Activated CD4-positive, alpha-beta memory T cell treated with anti-CD3 and anti-CD28 coated beads, Interleukin-2, amount 10 ng/mL, durations not matched to agents 7 days and 5 days (primary cell): ENCODE measurements at places on chromosomes 7 and 10. TPM values are rescaled to one million over a fixed set of nuclear protein-coding genes. Genes with fewer than 3 reads are reported as not detected.

- DNase-seq = no peak
Observed at GRCh38 chr10:12717981-12718707, 283.4 kb downstream of the CCDC3 start.

GRCh38 chr10:23197416-23197861, 5.3 kb downstream of the PTF1A start:
- DNase-seq = no peak

DNA sequence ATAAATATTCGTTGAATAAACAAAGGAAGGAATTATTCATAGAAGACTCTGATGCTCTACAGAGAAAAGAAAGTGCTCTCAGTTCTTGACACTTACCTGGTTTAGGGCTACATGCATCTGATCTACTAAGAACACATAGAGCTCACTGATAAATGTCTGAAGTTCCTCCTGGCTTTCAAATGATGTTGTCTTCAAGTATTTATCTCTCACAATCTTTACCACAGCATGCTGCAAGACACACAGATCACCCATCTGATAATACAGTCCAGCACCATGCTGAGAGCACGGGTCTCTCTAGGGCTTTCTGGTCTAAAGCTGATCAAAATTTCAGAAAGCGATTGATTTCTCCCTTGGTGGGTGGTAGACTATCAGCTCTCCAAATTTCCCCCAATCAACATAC, 44.5 kb upstream of the MRPS16 start:
- DNase-seq = no peak

DNA sequence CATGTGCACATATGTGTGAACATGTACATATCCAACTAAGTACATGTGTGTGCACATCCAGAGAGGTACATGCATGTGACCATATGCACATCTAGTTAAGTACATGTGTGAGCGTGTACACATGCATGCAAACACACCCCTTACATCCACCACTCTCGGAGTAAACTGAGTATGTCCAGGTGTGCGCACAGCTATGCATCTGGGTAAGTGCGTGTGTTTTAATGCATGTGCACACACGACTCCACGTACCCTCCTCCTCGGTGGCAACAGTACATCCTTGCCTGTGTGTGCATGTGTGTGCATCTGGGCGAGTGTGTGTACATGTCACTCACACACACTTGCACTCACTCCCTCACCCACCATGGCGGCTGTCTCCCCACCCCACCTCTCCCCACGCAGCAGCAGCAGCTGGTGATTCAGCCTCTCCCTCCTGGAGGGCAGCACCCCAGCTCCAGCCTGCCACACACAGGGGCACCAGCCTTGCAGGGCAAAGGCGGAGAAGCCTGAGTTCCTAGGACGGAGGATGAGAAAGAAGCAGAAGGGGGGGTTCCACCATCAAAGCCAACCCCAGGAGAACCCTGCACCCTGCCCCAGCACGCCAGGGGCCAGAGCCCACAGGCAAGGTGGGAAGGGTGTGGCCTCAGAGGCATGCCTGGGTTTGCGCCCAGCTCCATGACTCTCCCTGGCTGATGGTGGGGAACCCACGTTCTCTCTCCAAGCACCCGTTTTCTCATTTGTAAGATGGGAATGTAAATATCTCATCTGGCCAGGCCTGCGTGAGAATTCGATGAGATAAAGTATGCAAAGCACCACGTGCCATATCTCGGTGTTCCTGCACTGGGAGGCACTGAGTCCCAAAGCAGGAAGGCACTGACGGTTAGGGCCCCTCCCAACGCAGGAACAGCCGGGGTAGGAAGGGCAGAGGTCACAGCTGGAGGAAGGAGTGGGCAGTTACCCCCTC, 27.7 kb upstream of the DNAAF5 start:
- no peak for DNase-seq

DNA sequence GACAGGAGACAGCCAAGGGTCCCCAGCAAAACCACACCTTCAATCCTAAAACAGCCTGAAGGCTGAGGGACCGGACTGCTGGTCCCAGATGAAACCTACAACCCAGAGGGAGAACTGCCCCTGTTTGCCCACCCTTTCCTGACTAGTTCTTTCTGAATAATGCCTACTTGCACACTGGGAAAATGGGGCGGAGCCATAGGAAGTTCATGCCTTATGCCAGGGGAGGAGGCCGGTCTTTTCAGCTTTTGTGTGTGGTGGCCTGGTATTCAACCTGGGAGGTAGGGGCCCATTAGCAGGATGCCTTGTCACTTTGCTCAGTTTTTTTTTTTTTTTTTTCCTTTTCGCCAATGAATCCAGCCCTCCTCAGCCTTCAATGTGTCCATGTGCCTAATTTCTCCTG, 20.7 kb downstream of the TOMM7 start:
- no peak for DNase-seq

DNA sequence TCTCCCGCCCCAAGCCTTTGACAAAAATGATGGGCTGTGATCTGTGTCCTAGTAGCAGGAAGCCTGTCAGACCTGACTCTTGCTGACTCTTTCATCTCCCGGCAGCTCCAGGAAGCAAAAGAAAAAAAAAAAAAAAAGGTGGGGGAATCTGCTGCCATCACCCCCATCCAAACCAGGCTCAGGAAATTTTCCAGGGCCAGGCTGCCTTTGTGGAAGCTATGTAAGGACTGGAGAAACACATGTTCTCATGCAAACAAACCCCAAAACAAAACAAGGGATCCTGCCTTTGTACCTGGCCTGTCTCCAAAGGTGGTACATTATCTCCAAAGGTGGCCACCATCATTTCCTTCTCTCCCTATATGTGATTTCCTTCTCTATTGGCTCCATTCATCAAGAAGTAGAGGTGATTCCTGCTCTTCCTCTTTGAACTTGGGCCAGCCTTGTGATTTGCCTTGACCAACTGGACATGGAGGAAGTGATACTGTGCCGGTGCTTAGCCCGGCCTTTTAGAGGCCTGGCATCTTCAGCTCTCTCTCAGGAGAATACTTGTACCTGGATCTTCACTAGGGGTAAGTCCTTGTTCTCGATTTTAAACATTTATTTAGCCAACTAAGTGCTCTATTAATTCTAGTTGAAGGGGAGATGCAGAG, 192.2 kb upstream of the SVIL start:
- no peak for DNase-seq

Gene SPOCK2
- 418 TPM for total RNA-seq

DNA sequence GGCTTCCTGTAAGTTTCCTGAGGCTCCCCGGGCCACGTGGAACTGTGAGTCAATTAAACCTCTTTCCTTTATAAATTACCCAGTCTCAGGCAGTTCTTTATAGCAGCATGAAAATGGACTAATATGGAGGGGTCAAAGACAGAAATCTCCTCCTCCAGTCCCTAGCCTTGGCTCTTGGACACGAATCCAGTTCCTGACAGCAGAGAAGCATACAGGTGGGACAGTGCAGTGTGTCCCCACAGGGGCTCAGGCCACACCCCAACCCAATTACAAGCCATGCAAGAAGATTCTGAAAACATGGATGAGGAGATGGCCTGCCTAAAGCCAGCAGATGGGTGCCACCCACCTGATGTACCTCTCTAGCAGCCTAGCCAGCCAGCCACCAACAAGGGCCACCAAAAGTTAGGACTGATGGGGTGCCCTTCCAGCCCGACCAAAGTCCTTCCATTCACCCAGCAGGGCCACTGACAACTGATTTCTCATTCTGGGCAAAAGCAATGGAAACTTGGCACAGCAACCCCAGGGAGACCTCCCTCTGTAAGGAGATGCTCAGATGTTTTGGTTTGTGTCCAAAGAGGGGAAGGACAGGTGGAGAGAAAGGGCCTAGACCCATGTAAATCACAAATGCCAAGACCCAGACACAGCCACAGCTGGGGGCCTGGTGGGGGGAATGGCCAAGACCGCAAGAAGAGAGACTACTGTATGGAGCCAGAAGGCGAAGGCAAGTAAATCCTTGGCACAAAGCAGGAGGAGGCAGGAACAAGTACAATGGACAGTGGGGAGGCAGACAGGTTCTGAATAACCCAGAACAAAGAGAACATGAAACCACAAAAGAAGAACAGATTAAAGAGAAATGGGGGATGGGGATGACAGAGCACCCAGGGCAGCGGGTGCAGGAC, 13.6 kb downstream of the GPRIN2 start:
- no peak for DNase-seq

Gene HMX3
- not detected for total RNA-seq

Gene ZNF804B
- total RNA-seq = not detected

Gene FKBP6
- total RNA-seq = not detected

DNA sequence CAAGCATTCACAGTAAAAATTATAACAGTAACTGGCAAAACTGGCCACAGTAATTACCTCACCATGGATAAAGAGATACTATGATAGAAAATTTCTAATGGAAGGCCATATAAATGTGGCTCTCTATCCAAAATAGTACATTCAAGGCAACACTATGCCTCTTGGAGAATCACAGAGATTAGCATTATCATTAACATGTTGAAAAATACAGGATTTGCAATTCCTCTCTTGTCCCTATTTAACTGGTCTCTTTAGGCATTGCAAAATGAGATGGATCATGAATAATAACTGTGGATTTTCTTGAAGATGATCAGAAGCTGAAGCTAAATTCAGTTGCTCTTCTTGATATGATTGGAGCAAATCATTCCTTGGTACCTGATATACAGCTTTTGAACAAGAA, 100.8 kb upstream of the HGF start:
- DNase-seq = no peak

Gene COL1A2
- 0.08 TPM for total RNA-seq

- DNase-seq = no peak
Observed at GRCh38 chr7:14604606-14605005, 297.9 kb downstream of the DGKB start.

- DNase-seq = no peak
Observed at GRCh38 chr7:21580073-21580521, 37.3 kb downstream of the DNAH11 start.

DNA sequence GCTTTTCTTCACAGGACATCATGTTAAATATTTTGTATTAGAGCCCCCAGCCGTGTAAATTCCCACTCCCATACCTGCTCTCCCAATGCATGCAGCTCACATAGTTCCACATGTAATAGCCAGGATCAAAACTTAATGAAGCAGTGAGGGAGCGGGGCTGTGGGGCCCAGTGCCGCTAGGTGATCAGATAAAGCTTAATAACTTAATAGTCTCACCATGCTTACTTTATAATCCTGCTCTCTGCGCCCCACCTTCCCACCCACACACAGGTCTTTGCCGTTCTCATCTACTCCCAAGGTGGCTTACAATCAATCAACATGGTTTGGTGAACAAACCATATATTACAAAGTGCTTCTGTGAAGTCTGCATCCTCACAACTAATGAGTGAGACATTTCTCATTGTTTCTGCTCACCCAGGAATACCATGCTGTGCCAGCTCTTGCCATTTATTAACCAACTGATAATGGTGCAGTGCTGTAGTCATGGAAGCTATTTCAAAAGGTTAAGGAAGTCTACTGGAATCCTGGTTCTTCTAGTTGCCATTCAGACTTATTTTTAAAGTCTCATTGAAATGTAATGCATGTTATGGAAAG, 156.4 kb downstream of the CTTNBP2 start:
- DNase-seq = no peak

- DNase-seq = peak; percentile 44
Observed at GRCh38 chr10:58152673-58153263, 114.9 kb downstream of the IPMK start.

Gene ZNF92
- 21.6 TPM for total RNA-seq

- DNase-seq = no peak
Observed at GRCh38 chr7:150924369-150924781, 53.7 kb downstream of the KCNH2 start.

DNA sequence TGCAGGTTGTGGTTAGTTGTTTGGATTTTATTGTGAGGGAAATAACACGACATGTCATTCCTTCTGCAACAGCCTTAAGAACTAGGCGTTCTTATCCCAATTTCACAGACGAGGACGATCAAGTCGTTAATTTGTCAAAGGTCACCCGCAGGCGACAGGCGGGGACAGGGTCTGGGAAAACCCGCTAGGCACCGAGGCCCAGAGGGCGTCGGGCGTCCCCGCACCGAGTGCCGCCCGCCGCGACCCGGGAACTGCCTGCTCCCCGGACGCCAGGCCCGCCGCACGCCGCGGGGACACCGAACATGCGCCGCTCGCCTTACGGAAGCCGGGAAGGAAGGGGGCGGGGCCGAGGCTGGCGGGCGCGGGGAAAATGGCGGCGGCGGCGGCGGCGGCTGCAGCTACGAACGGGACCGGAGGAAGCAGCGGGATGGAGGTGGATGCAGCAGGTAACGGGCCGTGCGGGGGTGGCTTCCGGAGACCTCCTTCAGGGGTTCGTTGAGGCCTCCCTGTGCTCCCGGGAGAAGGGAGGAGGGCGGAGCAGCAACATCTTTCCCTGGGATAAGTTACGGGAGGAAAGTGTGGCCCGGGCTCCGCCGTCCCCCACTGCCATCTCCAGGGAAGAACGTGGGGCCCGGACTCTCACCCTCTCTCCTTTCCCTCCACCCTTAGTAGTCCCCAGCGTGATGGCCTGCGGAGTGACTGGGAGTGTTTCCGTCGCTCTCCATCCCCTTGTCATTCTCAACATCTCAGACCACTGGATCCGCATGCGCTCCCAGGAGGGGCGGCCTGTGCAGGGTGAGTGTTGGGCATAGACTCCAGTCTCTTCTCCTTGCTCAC, at the start of gene COPS6:
Gene COPS6, plus strand, starts transcription at position 349 of the 837 bp plus-strand sequence. Its CDS starts 22 bp downstream, at position 371.
- DNase-seq = peak; percentile 85

Gene FLNC
- not detected for total RNA-seq

Gene TMEM254
- total RNA-seq = 15.0 TPM

GRCh38 chr10:112429147-112429546, 17.6 kb downstream of the ZDHHC6 start:
- DNase-seq = no peak

GRCh38 chr7:152489044-152489443, 53.2 kb upstream of the KMT2C start:
- DNase-seq = no peak

GRCh38 chr10:78288663-78289062, 255.0 kb downstream of the RPS24 start:
- DNase-seq = no peak

- DNase-seq = no peak
Observed at GRCh38 chr10:71848325-71849275, 2.5 kb downstream of the PSAP start.

Gene PTPRN2
- 4.8 TPM for total RNA-seq
